ENCODE measurements at places on chromosomes 11 and 22.
A peak's percentile ranks its signal among the peaks of the same experiment; 100 is the strongest.

- no peak for DNase-seq
Observed at GRCh38 chr11:64136765-64137441, 29.0 kb downstream of the MACROD1 start.

- no peak for DNase-seq
Observed at GRCh38 chr22:40493441-40493840, 123.0 kb downstream of the SGSM3 start.

DNA sequence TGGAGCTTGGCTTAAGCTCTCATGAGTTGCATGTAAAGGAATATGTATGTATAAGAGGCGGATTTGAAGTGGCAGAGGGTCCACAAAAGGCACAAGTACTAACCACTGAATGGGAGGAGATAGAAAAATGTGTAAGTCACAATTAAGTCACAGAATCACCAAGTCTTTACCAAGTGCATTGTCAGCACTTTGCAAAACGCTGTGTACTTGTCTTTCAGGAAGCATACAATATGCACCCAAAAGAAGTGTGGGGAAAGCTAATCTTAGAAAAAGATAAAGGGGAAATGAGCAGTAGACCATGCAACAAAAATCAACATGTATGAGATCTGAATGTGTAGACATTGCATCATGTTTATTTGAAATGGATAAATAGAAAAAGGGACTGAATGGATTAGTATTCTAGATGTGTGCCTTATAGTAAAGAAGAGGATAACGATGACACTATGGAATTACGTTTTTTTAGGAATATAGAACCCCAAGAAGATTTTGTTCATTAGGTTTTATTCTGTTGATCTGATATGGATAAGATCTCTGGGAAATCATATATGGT, 4.5 kb downstream of the CNTF start:
- no peak for DNase-seq

DNA sequence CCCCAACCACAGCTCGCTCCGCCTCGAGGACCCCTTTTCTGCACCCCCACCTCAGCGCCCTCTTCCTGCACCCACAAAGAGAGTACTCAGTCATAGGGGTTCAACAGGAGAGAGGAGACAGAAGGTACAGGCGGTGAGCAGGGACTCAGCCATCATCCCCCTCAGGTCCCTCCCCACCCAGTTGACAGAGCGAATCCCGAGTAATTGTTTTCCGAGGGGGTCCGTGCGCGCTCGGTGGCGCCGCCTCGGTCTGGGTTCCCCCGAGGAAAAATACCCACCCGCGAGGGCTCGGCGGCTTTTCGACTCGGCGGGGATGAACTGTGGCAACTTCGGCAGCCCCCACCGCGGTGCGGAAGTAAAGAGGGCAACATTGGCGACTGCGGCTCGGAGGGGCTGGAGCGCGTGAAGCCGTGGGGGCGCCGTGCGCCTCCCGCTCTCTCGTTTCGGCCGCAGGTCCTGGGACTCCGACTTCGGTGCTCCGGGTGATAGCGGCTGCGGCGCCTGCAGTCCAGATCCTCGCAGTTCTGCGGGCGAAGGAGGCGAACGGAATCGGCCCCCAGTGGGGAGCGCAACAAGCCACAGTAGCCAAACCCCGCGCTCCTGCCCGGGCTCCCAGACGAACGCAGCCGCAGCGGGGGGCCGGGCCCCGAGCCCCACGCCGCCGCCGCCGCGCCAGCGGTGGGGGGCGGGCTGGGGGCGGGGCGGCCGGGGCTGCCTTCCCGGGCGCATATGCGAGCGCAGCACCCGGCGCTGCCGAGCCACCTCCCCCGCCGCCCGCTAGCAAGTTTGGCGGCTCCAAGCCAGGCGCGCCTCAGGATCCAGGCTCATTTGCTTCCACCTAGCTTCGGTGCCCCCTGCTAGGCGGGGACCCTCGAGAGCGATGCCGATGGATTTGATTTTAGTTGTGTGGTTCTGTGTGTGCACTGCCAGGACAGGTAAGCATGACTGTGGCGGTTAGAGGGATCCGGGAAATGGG, at the start of gene NELL1:
Gene NELL1, plus strand, starts transcription at position 743 of the 976 bp plus-strand sequence.
- DNase-seq: no peak

GRCh38 chr22:46774980-46775849, 12.8 kb downstream of the TBC1D22A start:
- DNase-seq: no peak

DNA sequence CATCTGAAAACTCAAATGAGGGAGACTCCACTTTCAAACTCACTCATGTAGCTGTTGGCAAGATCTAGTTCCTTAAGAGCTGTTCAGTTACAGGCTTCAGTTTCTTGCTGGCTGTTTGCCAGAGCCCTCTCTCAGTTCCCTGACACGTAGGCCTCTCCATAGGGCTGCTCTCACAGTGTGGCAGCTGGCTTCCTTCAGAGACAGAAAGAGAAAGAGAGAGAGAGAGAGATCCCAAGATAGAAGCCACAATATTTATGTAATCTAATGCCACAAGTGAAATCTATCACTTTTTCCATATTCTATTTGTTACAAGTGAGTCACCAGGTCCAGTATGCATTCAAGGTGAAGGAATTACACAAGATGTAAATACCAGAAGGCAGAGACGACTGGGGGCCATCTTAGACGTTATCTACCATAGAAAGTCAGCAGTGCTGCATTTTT, 168.8 kb downstream of the RCN1 start:
- DNase-seq: peak; percentile 8

GRCh38 chr11:59559886-59560285, 48.5 kb downstream of the OR4D9 start:
- no peak for DNase-seq

DNA sequence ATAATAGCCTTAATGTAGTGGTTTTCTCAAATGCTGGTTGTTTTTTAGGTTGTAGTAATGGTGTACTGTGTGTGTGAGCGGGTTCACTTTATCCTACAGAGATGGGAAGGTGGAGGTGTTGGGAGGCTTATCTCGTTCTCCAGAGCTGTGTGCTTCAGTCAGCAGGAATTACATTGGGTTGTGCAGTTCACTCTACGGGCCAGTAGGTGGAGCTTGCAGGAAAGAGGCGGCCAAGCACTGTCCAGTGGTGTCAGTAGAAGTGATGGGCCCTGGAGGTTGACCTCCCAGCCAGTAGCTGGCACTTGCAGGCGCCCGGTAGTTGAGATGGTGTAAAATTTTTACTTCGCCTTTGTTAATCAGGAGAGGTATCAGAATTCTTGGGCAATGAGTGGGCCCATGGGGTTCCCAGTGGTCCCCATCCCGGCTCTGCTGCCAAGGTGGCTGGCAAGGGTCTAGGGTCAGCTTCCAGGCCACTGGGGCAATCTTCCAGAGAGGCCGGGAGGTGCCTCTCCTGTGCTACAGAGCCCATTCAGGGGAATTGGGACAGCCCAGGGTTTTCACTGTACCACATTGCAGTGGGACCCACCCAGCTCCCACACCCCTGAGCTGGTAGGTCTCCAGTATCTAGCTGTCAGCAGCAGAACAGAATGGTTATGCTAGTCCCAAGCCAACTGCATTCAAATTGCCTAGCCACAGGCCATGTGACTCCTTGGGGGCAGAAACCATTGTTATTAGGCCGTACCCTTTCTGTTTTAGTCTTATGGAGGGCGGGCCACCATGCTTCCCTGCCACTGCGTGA, 43.9 kb downstream of the BIRC2 start:
- peak; percentile 50 for DNase-seq

DNA sequence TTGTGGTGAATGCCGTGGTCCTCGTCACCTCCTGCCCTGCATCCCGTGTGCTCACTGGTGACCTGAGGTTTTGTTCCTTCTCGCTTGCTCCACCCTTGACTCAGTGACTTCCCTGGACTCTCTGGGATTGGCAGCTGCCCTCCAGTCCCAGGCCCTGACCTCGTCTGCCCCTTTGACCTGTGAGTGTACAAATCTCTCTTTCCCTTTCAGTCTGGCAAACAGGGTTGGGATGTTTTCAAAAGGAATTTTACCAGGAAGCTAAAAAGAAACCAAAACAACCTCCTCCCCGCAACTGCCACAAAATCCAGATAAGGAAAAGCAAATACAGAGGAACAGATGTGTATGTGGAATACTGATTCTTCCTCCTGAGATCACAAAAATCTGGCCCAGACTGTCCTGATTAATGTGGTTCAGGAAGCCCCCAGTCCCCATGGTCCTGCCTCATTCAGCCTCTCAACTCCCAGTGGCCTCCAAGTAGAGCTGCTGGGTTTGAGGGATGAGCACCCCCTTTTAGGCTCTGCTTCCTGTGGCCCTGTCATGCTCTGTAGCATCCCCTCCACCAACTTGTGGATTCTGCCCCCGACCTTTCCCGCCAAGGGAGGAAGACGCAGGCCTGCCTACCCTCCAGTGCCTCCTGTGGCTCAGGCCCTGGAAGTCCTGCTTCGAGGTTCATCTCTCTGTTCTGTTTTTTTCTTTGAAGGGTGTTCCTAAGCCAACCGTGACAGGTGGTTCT, 15.2 kb downstream of the ROBO4 start:
- no peak for DNase-seq

DNA sequence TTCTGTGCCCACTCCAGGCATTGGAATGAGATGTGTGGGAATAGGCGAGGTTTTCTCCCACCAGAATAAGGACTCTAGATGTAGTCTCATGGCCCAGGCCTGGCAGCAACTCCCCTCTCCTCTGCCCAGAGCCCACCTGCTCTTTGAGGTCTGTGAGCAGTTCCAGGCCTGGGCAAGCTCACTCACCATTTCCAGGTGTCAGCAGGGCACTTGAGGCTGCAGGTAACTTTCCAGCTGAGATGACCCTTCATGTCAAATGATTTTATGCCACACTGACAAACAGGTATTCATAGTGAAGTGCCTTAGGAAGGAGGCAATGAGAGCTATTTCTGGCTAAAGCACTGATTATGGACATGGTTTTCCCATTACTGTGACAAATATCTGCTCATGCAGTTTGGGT, 123.3 kb upstream of the CCDC90B start:
- no peak for DNase-seq

DNA sequence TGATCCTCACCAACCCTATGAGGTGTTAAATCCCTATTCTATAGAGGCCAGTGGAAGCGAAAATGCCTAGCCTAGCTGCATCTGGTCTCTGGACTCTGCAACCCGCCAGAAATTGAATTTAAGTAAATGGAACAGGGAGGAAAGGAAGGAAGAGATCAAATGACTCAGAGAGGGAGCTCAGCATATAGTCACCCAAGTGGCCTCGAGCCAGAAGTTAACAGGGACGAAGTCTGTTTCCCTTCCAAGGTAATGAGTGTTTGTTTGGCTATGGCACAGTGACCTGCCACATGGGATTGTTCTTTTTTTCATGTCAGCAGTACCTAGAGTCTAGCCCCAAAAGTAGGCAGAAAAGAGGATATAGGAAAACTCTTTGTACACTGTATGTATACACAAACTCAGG, 66.3 kb downstream of the PAK1 start:
- peak; percentile 58 for DNase-seq

DNA sequence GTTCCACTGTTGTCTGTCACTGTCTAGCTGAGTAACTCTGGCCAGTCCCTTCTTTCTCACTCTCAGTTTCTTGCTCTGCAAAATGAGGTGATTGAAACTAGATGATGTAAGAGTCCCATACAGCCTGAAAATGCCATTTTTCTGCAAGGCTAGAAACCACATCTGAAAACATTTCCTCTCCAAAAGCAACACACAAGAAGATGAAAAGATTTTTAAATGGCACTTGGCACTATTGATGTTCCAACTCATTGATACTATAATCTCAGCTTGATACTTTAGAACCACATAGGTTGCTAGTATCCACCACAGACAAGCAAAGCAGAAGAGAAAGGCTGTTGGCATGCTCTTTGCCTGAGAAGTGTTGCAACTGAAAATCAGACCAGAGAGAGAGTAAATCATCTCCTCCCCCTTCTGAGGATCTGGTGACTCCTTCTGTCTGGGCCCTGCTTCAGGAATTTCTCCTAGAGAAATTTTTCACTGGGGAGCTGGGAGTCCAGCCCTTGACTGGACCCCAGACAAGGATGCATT, 1217.9 kb downstream of the LRRC4C start:
- no peak for DNase-seq

GRCh38 chr22:20550057-20550817, 42.8 kb downstream of the MED15 start:
- DNase-seq: no peak

Measured in Caki2 (cell line).